ENCODE measurements at places on chromosomes 6 and 20. TPM values are rescaled to one million over a fixed set of nuclear protein-coding genes. Genes with fewer than 3 reads are reported as not detected.

The IL17A gene
- not detected for polyA plus RNA-seq

The RUNX2 gene
- polyA plus RNA-seq = 0.56 TPM

The TRIM10 gene
- polyA plus RNA-seq = 0.35 TPM

DNA sequence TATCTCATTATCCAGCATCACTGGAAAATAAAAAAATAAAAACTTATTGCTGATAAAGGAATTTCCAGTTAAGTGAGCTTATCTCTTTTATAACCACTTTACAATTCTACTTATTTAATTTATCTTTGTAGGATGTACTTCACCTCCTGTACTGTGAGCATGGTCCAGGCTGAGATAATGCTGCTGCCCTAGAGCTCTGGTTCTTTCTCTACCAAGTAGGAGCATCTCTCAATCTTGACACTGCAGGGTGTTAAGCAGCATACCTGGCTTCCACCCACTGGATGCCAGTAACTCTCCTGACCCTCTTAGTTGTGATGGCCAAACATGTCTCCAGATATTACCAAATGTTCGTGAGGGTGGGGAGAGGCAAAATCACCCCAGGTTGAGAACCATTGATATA lies 454.5 kb downstream of the ADGRB3 start:
- no peak for DNase-seq

The TAGAP gene
- 0.75 TPM for polyA plus RNA-seq

DNA sequence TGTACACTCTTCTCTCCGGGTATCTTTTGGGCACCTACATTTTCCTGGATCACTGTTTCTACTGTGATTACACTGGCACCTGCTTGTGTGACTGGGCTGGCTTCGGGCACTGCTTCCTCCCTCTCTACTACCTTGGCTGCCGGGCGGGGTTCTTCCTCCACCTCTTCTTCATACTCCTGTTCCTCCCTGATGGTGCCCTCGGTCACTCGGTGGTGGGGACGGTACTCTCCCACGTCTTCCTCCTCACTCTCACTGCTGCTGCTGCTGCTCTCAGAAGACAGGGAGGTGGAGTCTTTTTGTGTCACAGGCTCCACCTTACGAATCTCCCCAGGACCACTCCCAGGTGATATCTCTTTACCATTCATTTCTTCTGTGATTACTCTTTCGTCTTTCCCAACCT lies 42.5 kb downstream of the SMLR1 start:
- DNase-seq = no peak

- no peak for DNase-seq
Observed at GRCh38 chr20:44540834-44541233, 19.0 kb upstream of the SERINC3 start.

GRCh38 chr6:15945593-15946159 lies 183.2 kb upstream of the MYLIP start:
- DNase-seq = no peak

The FAM209A gene
- 0.27 TPM for polyA plus RNA-seq

DNA sequence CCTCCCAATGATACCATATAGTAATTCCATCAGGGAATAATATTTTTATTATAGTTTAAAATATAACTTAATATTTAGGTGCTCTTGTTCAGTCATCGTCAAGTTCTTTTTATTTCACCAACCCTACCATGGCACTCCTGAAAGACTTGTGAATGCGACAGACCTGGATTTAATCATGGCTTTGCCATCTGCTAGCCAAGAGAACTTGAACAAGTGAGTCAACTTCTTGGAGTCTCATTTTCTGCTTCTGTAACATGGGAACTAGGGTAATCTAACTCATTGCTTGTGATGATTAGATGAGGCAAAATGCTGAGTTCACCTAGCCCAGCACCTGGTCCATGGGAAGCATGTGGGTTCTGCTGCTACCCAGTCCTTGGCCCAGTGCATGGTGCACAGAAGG lies 62.9 kb downstream of the ESR1 start:
- no peak for DNase-seq

DNA sequence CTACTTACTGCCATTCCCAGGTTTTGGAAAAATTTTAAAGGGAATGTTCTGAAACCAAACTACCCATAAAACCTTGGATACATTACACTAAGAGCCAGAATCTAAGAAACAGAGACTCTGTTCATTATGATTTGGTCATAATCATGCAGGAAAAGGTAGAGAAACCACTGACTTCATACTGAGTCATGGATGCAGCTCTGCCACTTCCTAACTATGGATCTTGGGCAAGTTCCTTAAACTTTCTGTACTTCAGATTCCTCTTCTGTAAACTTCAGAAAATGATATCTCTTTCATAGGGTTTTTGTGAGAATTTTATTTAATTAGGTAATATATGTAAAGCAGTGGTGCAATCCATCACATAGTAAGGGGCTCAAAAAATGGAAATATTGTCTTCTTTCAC lies 20.0 kb downstream of the PLA2G7 start:
- DNase-seq = no peak

The RSPO3 gene
- polyA plus RNA-seq = 20.7 TPM

DNA sequence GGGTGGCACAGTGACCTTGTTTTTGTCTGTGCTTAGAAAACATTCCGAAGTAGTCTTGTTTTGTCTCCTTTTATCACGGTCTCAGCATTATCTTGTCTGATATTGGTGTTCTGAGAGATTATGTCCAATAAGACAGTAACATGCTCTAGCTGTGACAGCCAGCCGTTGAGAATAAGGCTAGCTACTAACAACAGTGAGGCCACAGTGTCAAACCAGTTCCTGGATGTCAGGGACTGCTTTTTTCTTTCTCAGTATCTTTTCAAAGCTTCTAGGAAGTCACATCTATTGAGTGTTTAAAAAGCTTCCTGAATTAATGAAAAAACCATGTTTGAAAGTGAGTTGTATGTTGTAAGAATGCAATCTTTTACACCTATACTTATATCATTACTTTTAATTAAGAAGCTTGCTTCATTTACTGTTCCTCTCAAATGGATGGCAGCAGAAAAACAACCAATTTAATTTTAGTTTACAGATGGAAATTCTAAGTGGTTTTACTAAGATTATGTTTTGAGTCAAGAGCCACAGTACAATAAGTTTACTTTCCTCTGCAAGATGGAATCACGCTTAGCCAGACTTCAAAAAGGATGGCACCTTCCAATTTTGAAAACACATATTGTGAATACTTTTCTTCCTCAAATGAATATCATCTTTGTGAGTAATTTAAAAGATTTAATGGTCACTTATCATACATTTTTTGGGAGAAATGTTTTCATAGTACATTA lies 53.1 kb downstream of the MAP3K7 start:
- no peak for DNase-seq

DNA sequence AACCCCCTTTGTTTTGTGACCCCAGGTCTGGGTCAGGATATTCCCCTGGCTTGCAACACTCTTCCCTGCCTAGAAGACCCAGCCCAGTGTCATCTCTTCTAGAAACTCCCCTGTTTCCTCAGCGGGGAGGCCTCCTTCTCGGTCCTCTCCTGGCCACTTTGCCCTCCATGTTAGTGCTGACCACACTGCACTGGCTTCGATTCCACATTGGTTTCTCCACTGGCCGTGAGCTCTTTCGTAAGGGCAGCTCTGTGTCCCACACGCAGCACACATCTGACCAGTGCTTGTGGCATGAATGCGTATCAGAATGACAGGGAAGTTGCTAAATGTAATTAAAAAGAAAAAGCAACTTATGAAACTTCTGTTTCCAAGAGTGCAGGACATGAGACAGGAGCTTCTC lies 49.4 kb upstream of the FNDC1 start:
- no peak for DNase-seq

The BEND3 gene
- 3.3 TPM for polyA plus RNA-seq

DNA sequence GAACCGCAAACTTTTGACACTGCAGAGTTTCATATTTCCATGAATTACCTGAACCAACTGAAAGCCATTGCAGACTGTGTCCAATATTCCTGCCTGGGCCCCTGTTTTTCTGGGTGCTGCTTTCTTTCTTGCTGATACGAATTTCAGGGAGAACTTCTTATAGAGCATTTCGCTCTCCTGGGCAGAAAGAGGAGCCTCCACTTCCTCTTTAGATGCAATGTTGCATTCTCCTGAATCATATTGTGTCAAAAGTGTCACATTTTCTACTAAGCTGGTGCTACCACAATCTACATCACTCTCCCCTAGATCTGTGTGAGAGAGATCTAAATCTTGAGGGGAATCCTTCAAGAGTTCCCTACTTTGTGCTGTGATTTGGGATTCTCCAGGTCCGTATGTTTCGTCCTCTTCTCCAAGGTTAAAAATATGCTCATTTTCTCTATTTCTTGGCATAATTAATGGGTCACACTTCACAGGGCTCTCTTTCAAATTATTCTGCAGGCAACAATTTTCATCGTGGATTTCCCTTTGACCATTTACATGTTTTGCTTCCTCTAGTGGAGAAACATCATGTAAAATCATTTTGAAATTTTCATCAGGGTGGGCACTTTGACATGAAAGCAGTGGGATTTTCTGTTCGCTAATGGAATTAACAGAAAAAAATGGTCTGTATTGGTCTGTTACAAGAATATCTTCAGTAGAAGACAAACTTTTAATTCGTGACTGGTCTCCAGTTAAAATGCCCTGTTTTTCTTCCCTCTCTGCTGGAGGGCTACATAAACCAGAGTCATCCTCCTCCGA lies 102.3 kb downstream of the DST start:
- DNase-seq = peak; percentile 52

GRCh38 chr6:15329197-15329671 lies 83.4 kb downstream of the JARID2 start:
- no peak for DNase-seq

GRCh38 chr20:46099491-46100287 lies 9.9 kb upstream of the NCOA5 start:
- no peak for DNase-seq

DNA sequence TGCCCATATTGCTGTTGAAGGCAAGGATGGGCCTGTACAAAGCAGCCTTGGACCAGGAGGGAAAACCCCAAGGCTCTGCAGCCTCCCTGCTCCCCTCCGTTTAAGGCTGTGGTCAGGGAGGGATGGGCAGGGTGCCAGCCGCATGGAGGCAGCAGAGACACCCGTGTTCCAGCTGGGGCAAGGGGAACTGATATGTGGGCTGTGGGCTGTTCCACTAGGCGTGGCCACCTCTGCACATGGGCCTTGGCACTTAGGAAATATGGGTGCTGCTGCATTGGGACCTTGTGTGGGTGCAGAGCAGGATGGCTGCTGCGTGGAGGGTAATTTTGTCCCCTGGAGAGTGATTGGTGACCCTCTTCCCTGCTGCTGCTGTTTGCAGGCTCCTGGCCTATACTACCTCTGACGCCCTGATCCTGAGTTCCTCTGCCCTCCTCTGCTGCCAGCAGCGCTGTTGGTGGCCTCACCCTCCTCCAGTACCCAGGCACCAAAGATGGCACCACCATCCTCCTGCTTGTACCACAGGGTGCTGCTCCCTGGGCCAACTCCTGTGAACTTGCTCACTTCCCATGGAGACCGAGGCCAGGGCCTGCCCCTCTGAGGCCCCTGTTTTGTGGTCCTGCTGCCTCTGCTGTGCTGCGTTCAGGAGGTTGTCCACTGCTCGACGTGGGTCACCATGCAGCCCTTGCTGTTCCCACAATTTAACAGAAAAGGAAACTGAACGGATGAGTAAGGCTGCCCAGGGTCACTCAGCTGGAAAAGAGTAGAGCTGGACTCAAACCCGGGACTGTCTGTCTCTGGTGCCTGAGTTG lies 35.3 kb downstream of the PANK2 start:
- DNase-seq = no peak

The LY86 gene
- 1.5 TPM for polyA plus RNA-seq

DNA sequence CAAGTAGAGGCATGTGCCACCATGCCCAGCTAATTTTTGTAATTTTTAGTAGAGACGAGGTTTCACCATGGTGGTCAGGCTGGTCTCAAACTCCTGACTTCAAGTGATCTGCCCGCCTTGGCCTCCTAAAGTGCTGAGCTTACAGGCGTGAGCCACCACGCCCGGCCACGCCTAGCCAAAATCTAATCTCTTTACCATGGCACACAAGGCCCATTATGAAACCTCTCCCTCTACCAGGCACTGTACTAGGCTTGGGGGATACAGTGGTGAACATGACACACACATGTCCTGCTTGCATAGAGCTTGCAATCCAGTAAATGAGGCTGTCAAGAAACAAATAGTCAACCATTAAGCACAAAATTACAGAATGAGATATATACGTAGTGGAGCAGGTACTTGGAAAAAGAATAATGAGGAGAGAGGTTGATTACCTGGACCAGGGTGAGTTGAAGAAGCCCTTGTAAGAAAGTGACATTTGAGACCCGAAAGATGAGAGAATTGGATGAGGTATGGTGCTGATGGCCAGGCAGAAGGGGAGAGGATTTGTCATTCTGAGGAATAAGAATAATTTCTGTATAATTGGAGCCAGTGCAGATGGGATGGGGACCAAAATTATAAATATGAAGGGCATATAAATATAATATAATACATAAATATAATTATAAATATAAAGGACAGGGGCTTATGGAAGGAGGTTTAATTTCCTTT lies 1.2 kb upstream of the CTNNBL1 start:
- DNase-seq = no peak

DNA sequence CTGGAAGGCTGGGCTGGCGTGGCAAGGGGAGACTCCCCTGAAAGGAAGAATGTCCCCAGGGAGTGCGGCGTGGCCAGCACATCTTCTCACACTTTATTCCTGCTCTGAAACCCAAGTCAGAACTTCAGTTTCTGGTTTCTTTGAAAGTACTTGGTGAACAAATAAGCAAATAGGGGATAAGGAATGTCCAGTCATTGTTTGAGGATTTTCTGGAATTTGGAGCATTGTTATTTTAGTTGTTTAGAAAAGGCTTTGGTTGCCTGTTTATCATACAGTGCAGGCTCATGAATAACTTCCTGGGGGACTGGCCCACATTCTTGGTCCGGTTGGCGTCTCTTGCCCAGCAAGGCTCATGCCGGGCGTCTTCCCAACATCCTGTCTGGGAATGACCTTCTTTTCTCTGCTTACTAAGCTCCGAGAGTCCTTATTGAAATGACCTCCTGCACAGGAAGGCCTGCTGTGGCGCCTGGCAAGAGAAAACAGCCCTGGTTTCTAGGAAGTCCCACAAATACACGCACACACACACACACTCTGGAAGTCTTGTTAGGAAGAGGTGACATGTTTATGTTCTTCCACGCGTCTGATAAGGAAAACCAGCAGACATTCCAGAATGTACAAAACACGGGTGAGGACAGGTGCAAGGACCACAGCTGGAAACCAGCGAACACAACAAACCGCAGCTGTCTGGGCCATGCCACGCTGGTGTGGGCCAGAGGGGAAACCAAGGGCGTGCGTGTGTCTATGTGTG lies 71.9 kb downstream of the TMEM170B start:
- no peak for DNase-seq

GRCh38 chr6:155089746-155090145 lies 94.6 kb downstream of the TIAM2 start:
- no peak for DNase-seq

- no peak for DNase-seq
Observed at GRCh38 chr6:104653781-104654180, 205.9 kb downstream of the HACE1 start.

- DNase-seq = no peak
Observed at GRCh38 chr6:44540881-44541280, 153.4 kb downstream of the CDC5L start.

- DNase-seq = peak; percentile 65
Observed at GRCh38 chr20:38222231-38222922, 38.2 kb downstream of the KIAA1755 start.

Data from muscle of back (tissue), 13 donors.